ENCODE measurements at places on chromosomes 16 and 17.
A peak's percentile ranks its signal among the peaks of the same experiment; 100 is the strongest.

DNA sequence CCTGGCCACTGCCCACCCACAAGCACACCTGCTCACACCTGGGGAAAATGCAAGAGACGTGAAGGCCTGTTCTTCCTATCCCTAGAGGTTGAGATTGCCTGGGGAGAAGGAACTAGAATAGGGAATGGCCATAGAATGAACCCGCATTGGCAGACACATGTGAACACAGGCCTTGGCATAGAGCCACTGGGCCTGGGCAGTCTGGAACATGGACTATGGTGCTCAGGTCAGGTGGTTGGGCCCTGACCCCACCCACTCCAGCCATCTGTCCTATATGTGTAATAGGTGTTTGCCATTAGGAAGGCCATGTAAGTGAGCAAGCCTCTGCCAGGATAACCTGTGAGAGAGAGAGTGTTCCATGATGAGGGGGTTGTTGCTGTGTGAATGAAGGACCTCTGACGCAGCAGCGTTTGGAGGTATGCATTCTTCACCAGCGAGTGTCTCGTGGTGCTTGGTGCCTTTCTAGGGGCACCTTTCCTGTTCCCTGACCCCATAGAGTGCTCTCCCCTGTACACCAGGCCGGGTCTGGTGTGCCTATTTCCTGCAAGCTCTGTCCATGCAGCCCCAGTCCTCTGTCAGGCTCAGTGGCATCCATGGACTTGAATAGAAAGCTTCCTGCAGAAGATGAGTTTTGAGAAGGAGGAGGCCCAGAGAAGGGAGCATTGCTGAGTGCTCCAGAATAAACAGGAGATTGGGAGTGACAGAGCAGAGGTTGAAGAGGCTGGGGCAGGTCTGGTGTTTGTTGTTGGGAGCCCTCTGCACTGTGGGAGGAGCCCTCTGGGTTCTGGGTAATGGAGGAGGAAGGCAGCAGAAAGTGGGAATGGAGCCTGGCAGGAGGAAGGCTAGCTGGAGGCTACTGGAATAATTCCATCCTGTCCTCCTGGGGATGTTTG lies 15.6 kb downstream of the CTRL start:
- no peak for DNase-seq

DNA sequence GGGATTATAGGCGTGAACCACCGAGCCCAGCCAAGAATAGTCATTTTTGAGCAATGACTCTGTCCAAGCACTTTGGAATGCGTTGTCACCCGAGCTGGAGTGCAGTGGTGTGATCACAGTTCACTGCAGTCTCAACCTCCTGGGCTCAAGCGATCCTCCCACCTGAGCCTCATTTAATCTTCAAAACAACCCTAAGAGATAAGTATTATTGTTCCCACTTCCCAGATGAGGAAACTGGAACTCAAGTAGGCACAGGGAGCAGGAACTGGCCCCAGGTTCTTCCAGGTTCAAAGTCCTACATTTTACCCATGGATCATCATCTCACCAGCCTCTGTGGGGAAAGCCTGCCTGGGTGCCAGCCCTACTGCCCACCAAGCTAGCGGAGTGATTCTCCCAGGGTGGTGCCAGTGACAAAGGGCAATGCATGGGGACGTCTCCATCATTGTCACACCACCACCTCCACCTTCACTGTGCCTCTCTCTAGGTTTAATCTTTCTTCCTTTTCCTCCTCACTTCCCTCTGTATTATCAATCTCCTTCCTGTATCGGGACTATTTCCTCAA lies 11.3 kb upstream of the RNF157 start:
- no peak for DNase-seq

- no peak for DNase-seq
These were observed 266.7 kb downstream of the ENGASE start for GRCh38 chr17:79341222-79341780.

GRCh38 chr17:42141382-42141781 lies 13.4 kb downstream of the RAB5C start:
- no peak for DNase-seq

DNA sequence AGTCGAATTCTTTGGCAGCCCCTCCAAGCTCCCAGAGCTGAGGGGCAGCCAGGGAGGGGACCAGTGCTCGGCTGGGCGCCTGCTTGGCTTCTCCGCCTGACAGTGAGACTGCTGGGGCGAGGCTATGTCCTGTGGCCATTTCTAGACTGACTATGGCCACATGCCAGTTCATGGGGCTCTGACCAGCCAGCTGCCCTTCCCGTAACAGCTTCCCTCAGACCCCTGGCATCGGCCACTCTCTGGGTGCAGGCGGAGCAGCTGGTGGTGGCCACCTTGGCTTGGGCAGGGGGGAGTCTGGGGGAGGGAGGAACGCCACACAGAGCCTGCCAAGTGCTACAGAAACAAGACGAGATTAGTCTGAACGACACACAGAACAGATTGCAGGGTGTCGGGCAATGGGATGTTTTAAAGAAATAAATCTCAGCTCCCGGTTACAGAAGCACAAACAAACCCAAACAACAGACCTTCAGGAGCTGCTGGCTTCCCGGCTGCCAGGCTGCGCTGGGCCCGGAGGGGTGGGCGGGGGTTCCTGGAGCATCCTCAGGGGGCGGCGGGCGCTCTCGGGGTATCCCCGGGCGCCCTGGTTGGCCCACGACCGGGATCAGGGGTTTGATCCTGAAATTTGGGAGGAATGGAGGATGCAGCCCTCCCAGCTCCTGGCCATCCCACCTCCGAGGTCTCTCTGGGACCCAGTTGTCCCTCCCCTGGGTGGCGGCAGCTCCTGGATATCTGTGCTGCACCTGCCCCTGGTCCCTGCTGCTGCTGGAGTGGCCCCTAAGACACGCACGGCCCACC lies 34.5 kb downstream of the TBC1D16 start:
- no peak for DNase-seq

GRCh38 chr16:68659412-68660358 lies 14.6 kb downstream of the CDH3 start:
- DNase-seq = no peak

- no peak for DNase-seq
These were observed 105.1 kb downstream of the SDK2 start for GRCh38 chr17:73539166-73539565.

DNA sequence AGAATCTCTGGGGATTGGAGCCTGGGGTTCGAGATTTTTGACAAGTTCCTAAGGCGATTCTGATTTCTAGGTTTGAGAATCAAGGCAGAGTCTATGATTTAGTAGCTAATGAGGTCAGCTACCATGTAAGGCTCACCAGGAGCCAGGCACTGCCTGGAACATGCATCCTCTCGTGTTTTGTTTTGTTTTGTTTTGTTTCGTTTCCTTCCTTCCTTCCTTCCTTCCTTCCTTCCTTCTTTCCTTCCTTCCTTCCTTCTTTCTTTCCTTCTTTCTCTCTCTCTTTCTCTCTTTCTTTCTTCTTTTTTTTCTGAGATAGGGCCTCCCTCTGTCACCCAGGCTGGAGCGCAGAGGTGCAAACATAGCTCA lies 39.1 kb downstream of the SRCIN1 start:
- no peak for DNase-seq

DNA sequence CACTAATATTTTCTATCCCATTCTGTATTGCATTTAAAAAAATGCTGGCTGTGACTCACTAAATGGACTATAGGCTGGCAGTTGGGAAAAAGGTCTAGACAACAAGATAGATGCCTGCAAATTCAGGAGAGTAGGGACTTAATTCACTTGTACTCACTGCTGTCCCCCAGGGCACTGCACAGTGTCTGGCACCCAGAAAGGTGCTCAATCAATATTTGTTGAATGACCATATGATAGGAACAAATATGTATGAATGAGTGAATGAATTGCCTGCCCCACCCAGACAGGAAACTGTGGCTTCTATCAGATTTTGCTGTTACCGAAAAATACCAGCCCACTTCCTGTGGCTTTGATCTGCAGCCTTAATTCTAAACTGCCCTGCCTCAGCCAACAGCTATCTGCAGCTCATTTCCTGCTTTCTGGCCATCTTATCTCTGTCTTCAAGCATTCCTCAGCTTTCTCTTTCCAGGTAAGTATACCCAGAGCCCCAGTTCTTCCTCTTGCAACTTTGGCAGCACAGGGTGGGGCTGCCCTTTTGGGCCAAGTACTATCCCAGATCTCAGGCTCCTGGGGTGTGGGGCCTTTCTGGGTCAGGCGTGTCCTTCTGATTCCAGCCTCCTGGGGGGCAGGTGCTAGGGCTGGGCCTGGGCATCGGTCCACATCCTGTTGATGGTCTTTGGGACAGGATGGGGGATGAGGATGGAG lies 15.3 kb upstream of the TNS4 start:
- peak; percentile 47 for DNase-seq

DNA sequence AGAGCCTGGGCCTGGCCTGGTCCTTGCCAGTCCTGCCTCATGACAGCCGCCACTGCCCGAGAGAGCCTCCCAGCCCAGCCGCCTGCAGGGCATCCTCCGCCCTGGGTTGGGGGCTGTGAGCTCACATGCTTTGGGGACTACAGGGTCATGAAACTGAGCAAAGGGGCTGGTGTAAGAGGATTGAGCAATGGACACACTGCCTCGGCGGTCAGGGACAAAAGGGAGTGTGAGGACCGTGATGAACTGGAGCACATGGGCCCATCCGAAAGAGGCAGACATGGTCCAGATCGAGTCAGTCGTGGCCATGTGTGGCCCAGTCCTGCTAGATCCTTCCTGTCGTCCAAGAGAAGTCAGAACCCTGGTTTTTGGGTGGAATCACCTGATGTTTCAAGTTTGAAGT lies 52.3 kb downstream of the GSG1L start:
- no peak for DNase-seq

- DNase-seq = no peak
These were observed 62.8 kb upstream of the CIBAR2 start for GRCh38 chr16:85174871-85175723.

DNA sequence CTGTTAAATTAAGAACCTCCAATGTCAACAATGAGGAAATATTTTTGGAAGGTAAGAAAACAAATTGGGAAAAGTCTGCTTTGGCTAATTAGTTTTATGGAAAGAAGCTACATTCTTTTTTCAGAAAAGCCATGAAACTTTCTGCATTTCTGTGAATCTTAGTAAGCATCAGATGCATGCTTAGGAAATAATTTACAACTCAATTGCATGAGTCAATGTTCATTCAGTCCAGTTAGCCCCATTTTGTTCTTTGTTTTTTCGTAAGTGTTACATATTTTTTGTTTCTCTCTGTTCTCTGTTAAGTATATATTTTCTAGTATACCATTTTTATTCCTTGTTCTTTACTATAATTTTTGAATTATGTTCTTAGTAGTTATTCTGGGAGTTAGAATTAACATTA lies 195.2 kb upstream of the KIF2B start:
- DNase-seq = no peak

- DNase-seq = no peak
These were observed 48.1 kb downstream of the RPH3AL start for GRCh38 chr17:304461-304860.

DNA sequence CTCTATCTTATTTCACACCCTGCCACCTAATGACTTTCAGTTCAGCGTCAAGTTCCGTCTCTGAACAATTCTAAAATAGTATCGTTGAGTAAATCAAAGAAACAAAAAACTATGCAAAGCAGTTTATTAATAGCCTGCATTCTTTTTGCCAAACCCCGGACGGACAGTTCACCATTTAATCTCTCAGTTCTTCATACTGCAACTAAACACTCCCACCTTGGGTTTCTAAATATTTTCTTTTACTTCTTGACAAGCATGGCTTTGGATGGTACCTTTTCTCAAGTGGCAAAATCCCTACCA lies 1.2 kb downstream of the MYH11 start:
- no peak for DNase-seq

DNA sequence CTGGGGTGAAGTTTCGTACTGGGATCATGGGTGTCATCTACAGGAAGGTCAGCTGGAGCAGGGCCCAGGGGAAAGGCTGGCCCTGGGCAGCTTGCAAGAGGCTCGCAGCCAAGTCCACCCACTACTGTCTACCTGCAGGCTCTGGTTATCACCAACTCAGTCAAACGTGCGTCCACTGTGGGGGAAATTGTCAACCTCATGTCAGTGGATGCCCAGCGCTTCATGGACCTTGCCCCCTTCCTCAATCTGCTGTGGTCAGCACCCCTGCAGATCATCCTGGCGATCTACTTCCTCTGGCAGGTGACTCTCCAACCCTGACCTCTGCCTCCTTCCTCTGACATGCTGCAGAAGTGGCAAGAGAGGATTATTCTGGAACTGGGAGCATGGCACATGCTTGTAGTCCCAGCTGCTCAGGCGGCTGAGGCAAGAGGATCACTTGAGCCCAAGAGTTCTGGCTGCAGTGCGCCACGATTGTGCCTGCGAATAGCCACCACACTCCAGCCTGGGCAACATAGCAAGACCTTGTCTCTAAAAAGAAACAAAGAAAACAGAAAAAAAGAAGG lies 29.2 kb downstream of the ABCC3 start:
- no peak for DNase-seq

DNA sequence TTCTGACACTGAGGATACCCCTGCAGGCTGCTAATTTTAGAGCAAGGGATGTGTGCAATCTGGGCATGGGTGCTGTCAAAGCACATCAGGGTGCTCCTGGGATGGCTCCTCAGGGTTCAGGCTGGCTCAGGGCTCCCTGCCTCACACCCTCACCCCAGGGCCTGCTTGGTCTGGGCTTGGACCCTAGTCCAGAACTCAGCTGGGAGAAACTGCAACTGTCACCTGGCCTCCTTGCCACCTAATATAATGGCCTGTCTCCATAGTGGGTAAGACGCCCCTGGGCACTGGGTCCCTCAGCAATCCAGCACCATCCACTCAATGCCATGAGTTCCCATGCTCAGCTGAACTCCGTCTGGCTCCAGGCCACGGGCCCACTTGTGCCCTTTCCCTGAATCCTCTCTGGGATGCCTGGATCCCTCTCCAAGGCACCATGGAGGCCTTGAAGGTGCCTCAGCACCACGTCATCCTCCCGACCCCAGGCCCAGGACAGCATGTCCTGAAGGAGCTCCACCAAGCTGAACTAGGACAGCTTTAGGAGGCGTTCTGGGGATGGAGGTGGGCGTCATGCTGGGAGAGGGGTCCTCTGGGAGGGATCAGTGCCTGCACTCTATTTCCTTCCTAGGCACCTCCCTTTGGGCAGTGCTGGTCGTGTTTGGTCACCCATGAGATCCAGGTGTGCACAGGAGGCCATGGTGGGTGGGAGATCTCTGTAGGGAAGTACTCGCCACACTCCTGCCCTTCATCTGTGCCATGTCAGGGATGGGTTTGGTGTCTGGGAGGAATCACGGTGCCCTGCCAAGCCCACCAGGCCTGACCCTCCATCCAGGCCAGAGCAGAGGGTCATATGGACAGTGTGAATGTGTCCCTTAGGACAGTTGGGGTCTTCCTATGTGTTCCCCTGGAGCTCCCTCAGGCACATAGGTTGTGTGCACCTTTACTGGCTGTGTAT lies 1688.4 kb downstream of the TP53TG3F start:
- DNase-seq = no peak

- no peak for DNase-seq
These were observed 211.9 kb downstream of the PRKCA start for GRCh38 chr17:66514227-66514806.

GRCh38 chr17:19534562-19535149 lies 1.0 kb downstream of the SLC47A1 start:
- DNase-seq = no peak
